A549 treated with dexamethasone at 1 μM for 4 hours (cell line): ENCODE measurements at places on chromosomes 3 and 15. TPM values are rescaled to one million over a fixed set of nuclear protein-coding genes. Genes with fewer than 3 reads are reported as not detected.

The ZKSCAN7 gene
- total RNA-seq = not detected in 5 replicates

The GRK7 gene
- not detected in 5 replicates for total RNA-seq

The ITIH1 gene
- 0.06 TPM in 1 of 5 replicates, not detected in the others for total RNA-seq

The PSTPIP1 gene
- total RNA-seq = 0.21 to 0.43 TPM (median 0.25 TPM) in 5 replicates

The HDC gene
- 0.05 to 0.09 TPM (median 0.08 TPM) in 4 of 5 replicates, not detected in the other for total RNA-seq

The TMEM158 gene
- total RNA-seq = 7.2 to 9.7 TPM (median 8.6 TPM) in 5 replicates

The PEX11A gene
- 7.4 to 9.9 TPM (median 8.5 TPM) in 5 replicates for total RNA-seq

The MEGF11 gene
- 0.08 to 0.61 TPM (median 0.47 TPM) in 5 replicates for total RNA-seq

The SCAPER gene
- 2.6 to 5.1 TPM (median 3.6 TPM) in 5 replicates for total RNA-seq

The FAM227B gene
- total RNA-seq = 0.77 to 1.4 TPM (median 1.2 TPM) in 5 replicates

The SIDT1 gene
- 0.29 to 0.53 TPM (median 0.49 TPM) in 5 replicates for total RNA-seq

The SLCO2A1 gene
- 0.16 to 0.38 TPM (median 0.20 TPM) in 5 replicates for total RNA-seq

The MKRN3 gene
- 1.1 to 2.1 TPM (median 1.9 TPM) in 5 replicates for total RNA-seq

The DLEC1 gene
- total RNA-seq = 0.04 to 0.05 TPM in 2 of 5 replicates, not detected in the others

The STAB1 gene
- 0.09 to 0.17 TPM (median 0.13 TPM) in 4 of 5 replicates, not detected in the other for total RNA-seq

The ZXDC gene
- 6.0 to 9.7 TPM (median 8.8 TPM) in 5 replicates for total RNA-seq

The UCN2 gene
- total RNA-seq = 4.9 to 8.5 TPM (median 6.9 TPM) in 5 replicates

The CMTM7 gene
- 29.5 to 39.3 TPM (median 36.1 TPM) in 5 replicates for total RNA-seq

The SLC28A1 gene
- 0.04 TPM in 1 of 5 replicates, not detected in the others for total RNA-seq

The KCNMB2 gene
- not detected in 5 replicates for total RNA-seq

The THRB gene
- total RNA-seq = 1.3 to 2.5 TPM (median 1.6 TPM) in 5 replicates

The SPINT1 gene
- total RNA-seq = 0.59 to 0.94 TPM (median 0.67 TPM) in 5 replicates

The ZIC1 gene
- 0.02 to 0.14 TPM in 2 of 5 replicates, not detected in the others for total RNA-seq

The PLSCR4 gene
- total RNA-seq = 7.3 to 12.0 TPM (median 9.9 TPM) in 5 replicates

The ADAMTS7 gene
- total RNA-seq = 4.5 to 10.6 TPM (median 8.4 TPM) in 5 replicates

The ILDR1 gene
- not detected in 5 replicates for total RNA-seq

The CEMIP gene
- 0.83 to 1.5 TPM (median 1.3 TPM) in 5 replicates for total RNA-seq

The CKMT1A gene
- total RNA-seq = 2.4 to 3.3 TPM (median 2.8 TPM) in 5 replicates

The ZSCAN2 gene
- 10.7 to 13.9 TPM (median 13.2 TPM) in 5 replicates for total RNA-seq

The PCBP4 gene
- 9.7 to 15.1 TPM (median 13.9 TPM) in 5 replicates for total RNA-seq

The UBA3 gene
- total RNA-seq = 21.0 to 28.7 TPM (median 24.6 TPM) in 5 replicates

The STX19 gene
- not detected in 5 replicates for total RNA-seq

The TGM5 gene
- not detected in 5 replicates for total RNA-seq

The PIERCE2 gene
- total RNA-seq = 3.8 to 4.8 TPM (median 4.3 TPM) in 5 replicates

The LYZL4 gene
- total RNA-seq = not detected in 5 replicates

The PTPN23 gene
- total RNA-seq = 21.4 to 24.6 TPM (median 23.0 TPM) in 5 replicates

The SSUH2 gene
- 0.45 to 1.4 TPM (median 0.82 TPM) in 5 replicates for total RNA-seq

The PARP9 gene
- 5.2 to 6.4 TPM (median 6.0 TPM) in 5 replicates for total RNA-seq

The RASGRF1 gene
- 0.19 to 0.34 TPM (median 0.25 TPM) in 5 replicates for total RNA-seq

The FETUB gene
- 0.13 to 0.38 TPM (median 0.23 TPM) in 5 replicates for total RNA-seq

The GOLGA6B gene
- total RNA-seq = 0.05 TPM in 1 of 5 replicates, not detected in the others

The CD96 gene
- not detected in 5 replicates for total RNA-seq

The ASB7 gene
- total RNA-seq = 8.9 to 14.2 TPM (median 11.9 TPM) in 5 replicates

The NR2E3 gene
- total RNA-seq = 0.09 to 0.41 TPM (median 0.23 TPM) in 5 replicates

The CPLX3 gene
- total RNA-seq = 0.05 to 0.06 TPM in 2 of 5 replicates, not detected in the others

The PPM1L gene
- total RNA-seq = 0.27 to 0.90 TPM (median 0.65 TPM) in 5 replicates

The SLC12A8 gene
- 1.8 to 2.7 TPM (median 2.1 TPM) in 5 replicates for total RNA-seq

The ST8SIA2 gene
- 0.31 to 0.47 TPM (median 0.40 TPM) in 5 replicates for total RNA-seq
